ENCODE measurements at places on chromosomes 16 and 17.

GRCh38 chr16:3819175-3819527, 61.4 kb downstream of the CREBBP start:
- DNase-seq = no peak

GRCh38 chr16:2939968-2940367, 24.1 kb upstream of the KREMEN2 start:
- no peak for DNase-seq

DNA sequence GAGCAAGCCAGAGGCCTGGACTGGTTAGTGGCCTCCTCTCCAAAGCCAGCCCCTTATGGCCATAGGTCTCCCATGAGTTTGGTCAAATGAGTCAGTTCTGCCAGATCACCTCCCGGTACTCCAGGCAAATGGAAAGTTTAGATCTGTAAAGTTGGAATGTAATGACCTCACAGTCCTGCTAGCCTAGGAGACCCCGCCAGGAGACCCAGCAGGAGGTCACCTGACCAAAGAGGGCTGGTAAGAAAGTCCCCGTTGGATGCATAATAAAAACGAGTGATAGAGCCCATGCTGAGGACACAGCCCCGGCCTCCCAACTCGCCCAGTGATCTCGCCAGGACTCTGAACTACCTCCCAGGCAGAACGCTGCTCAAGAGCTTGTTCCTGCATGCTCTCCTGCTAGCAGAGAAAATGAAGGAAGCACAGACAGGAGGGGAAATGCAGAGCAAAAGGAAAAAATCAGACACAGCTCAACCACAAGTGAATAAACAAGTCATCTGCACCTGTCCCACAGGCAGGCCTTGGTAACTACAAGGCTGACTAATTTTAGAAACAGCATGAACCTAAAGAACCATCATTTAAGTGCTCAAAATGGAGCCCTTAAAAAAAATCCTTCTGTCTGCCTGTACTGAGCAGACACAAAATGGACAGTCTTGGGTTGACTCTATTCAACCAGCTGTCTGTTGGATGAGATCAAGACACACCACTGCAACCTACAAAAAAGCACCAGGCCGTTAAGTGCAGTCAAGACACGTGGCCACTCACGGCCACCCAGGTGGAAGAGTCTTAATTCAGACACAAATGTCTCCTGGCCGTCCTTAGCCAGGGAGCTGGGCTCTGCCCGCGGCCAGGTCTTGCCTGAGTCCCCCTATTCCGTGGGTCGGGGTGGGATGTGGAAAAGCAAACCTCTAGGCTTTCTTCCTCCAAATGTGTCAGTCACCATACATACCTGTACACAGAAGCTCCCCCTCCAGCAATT, 9.2 kb downstream of the CDIP1 start:
- DNase-seq = no peak

- no peak for DNase-seq
These were observed 79.0 kb upstream of the NKD1 start for GRCh38 chr16:50469121-50469743.

- DNase-seq = no peak
These were observed 145.9 kb upstream of the CIBAR2 start for GRCh38 chr16:85258166-85258565.

DNA sequence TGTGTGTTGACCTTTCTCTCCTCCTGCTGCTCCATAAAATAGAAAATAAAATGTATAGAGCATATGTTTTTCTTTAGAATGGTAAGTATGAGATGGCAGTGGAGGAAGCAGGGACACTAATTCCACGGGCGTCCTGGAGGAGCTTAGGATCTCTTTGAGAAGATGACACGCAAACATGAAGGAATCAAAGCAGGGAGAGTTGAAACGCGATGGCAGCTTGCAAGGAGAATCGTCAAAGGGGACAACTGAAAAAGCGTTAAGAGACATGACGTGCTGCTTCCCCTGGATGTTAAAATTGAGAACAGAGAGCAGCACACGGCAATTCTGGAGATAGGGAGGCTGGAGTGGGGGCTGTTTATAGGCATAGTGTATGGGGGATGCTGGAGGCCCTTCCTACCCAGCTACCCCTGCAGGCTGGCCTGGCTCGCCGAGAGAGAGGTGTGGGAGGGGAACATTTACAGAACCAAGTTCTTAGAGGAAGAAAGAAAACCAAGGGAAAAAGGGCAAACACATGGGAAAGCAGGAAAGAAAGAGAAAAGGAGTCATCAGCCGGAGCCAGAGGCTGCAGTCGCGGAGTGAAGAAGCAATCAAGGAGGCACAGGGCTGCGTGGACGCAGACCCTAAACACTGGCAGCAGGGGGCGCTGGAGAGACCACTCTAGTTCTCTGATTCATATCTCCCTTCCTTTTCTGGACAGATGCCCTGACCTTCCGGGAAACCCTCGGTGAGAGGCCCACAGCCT, 55.8 kb downstream of the MYH13 start:
- peak; percentile 25 for DNase-seq

DNA sequence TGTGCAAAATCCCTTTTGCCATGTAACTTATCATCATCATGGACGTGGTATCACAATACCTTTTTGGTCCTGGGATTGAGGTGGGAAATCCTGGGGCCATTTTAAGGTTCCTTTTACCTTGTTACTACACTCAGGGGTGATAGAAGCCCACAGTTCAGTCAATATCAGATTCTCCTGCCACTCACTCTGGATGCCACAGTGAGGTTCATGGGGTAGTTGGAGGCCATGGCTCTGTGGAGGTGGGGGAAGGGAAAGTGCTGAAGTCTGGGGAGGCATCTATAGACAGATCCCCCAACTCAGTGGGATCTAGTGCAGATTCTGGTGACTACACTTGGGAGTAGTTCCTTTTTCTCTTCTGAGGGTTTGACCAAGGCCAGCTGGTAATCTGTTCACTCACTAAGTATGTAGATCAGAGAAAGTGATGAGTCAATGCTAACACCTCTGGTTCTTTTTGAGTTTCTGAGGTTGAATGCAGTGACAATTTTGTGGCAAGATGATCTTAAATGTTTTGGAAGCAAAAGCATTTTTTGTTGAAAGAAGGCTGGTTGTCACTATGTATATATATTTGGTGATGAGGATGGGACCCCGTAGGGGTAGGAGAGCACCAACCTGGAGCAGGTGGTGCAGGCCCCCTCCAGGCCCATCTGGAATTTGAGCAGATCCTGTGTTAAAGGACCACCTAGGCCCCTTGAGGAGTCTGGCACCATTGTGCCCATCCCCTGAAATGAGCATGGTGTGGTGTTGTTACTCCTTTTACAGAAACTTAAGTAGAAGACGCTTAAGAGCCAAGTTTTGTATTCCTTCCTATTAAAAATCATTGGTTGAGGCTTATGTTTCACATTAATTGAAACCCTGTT, 18.8 kb upstream of the IRF8 start:
- no peak for DNase-seq

- DNase-seq = no peak
These were observed 1.8 kb downstream of the TBC1D16 start for GRCh38 chr17:80033840-80034239.

DNA sequence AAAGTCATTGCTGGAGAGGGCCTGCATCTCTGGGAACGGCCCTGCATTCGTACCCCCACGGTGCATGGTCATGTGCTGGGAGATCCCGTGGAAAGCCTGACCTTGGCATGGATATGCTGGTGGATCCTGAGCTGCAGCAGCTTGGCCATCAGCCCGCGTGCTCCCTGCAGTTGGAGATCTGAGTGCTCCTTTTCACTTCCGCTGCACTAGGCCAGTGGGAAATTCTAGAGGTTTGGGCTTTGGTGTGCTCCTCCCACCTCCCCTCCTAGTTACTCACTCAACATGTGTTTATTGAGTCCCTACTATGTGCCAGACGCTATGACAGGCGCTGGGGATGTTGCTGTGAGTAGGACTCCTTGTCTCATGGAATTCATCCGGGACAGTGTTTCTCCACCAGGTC, 91.1 kb downstream of the RGS9 start:
- DNase-seq = no peak

DNA sequence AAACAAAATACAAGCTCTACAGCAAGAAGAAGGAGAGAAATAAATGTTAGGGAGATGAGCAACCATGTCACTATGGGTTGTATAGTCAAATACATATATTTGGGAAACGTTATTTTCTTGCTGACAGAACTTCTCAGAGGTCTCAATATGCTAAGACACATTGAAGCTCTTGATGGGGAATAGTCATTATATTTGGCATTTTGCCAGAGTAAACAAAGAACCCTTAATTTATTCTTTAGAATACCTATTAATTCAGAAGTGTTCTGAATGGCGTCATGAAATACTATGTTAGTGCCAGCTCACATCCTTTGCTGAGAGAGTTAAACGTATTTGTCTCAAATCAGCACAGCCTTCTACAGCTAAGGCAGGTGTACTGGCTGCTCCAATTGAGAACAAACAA, 458.9 kb downstream of the CDH13 start:
- DNase-seq = no peak

DNA sequence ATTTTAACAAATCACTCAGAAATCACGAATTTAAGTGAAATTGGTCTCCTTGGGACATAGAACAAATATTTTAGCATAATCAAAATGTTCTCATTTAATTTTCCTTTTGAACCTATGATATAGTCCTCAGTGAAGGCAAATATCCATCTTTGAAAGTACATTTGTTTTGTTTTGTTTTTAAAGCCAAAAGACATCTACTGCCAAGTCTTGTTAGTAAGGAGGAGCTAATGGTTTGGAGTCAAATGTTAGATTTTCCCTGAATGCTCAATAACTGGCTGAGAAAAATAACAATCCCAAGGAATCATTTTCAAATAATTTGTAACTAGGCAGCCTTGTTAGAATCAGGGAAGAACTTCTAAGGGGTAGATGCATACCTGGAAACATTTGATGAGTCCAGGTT, 302.9 kb upstream of the MAF start:
- DNase-seq = no peak

GRCh38 chr16:82892324-82892723, 265.6 kb downstream of the CDH13 start:
- DNase-seq = no peak

DNA sequence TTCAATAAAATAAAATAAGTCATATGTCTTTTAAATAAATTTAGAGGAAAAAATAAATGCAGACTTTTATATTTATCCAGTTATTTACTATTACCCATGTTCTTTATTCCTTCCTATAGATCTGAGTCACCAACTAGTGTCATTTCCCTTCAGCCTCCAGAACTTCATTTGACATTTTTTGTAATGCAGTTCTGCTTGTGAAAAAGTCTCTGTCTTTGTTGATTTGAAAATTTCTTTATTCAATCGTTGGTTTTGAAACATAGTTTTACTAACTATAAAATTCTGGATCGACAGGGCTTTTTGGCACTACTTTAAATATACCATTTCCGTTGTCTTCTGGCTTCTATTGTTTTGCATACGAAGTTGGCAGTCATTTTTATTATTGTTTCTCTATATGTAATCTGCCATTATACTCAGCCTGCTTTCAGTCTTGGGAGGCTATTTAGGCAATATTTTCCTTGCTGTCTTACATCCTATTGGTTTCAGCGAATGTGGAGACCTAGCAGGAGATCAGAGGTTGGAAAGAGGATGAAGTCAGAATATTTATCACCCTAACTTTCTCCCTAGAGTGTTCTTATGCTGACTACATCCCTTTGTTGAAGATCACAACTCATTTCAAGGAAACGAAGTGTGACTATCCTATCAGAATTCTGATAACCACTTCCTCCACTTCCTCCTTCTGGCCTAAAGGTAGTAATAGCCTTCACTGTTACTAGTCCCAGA, 42.0 kb upstream of the SLC6A2 start:
- no peak for DNase-seq

DNA sequence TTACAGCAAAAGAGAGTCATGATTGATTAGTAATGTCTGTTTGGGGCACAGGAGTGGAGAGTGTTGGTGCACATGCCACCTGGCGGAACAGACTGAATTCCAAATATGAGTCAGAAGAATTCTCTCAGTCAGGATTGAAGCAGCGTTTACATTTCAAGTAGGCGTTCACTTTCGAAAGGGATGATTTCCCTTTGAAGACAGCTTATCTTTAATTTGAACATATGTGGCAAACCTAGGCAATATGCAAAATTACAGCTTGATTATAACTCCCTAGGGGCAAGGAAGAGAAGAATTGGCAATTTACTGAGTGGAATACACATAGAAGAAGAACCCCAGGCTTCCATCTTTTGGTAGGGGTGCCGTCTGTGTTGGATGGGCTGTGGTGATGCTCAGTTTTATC, 235.8 kb downstream of the HAPSTR1 start:
- DNase-seq = no peak

DNA sequence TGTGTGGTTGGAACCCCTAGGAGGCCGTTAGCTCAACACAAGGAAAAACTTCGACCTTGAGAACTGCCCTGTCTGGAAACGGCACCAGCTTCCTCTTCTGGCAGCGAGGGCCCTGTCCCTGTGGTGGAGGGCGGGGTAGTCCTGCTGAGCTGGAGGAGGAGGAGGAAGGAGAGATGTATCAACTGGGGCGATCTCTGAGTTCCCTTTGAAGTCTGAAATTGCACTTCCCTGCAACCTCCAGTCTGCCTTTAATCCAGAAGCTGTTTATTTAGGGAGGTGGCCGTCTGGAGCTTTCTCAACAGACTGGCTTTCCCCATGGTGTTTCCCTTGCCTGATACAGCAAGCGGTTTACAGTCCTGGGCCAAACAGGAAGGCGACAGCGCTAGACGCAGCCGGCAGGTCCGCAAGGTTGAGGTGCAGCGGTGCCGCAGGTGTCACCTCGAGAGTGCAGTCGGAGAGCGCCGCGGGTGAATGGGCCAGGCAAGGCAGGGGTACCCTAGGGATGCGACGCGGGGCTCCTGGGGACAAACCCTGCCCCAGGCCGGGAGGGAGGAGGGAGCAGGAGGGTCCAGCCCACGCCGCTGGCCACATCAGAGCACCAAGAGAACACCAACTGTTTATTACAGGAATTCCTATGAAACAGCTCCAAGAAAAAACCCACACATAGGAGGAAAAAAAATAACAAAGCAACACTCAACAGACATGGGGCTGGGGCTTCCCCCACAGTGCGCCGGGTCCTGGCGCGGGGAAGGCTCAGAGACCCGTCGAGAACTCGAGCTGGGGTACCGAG, 11.4 kb upstream of the MRPS23 start:
- DNase-seq = peak; percentile 41

DNA sequence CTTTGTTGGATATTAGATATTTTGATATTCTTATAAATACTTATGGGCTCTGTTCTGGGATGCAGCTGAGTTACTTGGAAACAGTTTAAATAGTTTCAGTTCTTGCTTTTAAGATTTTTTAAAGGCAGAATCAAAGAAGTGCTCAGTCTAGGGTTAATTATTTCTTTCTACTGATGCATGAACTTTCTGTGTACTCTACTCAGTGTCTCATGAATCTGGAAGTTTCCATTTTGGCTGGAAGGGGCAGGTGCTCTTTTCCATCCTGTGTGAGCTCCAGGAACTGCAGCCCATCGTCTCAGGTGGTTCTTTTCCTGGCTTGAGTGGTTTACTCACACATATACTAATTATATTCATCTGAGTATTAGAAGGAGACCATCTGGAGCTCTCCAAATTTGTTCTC, 61.1 kb upstream of the CPHXL start:
- no peak for DNase-seq

GRCh38 chr16:85715169-85716021, 26.6 kb upstream of the GINS2 start:
- no peak for DNase-seq

Data from CD4-positive, alpha-beta T cell treated with Interleukin-4 for 4 hours (primary cell).